Activated naive CD4-positive, alpha-beta T cell treated with Interleukin-2 at 50 U/mL for 16 hours (primary cell): ENCODE measurements at places on chromosomes 11 and 22.

DNA sequence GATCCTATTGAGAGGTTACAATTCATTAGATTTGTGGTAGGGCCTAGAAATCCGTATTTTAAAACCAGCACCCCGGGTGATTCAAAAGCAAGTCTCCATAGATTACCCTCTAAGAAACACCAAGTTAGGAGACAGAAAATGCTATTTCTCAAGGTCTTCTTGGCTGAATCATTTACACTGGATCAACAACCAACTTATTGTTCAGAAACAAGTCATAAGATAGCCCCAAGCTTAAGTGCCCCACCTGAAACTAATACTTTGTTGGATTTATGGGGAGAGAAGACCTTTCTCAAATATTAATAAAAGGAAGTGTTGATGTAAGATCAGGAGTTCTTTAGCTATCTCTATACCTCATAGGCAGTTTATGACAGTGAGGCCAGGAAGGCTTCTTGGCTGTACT lies 345.2 kb downstream of the LARGE1 start:
- no peak for DNase-seq

DNA sequence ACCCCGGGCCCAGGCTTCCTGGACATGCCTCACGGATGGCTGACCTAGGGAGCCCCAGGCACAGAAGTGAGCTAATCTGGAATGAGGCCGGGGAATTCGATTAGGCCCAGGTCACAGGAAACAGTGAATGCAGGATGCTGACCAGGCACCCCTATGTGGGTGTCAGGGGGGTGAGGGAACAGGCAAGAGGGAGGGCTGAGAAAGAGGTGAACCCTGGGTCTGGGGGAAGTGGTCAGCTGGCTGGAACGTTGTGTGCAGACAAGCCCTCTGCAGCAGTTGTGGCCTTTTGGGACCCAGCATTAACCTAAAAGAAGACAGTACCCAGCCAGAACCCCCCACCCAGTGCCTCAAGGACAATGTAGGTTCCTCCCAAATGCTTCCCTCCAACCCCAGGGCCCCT lies 8.1 kb downstream of the SERHL2 start:
- no peak for DNase-seq

GRCh38 chr22:40610329-40610850 lies 26.1 kb downstream of the MRTFA start:
- DNase-seq = no peak

DNA sequence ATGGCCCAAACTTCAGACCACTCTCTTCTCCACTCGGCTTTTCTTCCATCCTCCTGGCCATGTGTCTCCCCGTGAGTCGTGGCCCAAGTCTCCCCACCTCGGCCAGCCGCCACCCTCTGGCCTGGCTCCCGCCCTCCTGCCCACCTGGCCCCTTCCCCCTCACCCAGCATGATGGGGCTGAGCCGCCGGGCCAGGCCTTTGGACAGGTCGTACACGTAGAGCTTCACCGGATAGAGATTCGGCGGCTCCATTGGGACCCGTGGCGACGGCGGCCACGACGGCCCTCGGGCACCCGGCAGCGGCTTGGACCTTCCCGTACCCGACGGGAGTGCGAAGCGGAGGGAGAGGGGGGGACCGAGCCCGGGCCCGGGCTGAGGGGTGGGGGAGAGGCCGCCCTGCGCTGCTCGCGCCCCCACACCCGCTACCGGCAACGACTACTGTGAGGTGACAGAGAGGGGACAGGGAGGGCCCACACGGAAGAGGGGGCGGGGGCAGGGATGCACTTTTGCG lies at the start of gene DESI1:
DESI1 (minus strand) TSS at position 455 of the 510 bp plus-strand sequence; CDS start at position 251, 204 bp downstream.
- no peak for DNase-seq

GRCh38 chr22:30198921-30199320 lies 47.6 kb downstream of the LIF start:
- DNase-seq = no peak

DNA sequence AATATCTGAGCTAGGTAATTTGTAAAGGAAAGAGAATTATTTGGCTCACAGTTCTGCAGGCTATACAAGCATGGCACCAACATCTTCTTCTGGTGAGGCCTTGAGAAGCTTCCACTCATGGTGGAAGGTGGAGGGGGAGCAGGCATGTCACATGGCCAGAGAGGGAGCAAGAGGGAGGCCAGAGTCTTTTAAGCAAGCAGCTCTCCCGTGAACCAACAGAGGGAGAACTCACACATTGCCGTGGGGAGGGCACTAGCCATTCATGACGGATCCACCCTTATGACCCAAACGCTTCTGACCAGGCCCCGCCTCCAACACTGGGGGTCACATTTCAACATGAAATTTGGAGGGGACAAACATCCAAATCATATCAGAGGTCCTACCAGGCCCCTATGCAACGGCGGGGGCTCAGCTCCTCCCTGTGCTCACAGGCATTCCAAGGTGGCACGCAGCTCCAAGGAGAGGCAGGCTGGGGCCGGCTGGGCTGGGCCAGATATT lies 4.6 kb downstream of the C11orf96 start:
- DNase-seq = no peak

DNA sequence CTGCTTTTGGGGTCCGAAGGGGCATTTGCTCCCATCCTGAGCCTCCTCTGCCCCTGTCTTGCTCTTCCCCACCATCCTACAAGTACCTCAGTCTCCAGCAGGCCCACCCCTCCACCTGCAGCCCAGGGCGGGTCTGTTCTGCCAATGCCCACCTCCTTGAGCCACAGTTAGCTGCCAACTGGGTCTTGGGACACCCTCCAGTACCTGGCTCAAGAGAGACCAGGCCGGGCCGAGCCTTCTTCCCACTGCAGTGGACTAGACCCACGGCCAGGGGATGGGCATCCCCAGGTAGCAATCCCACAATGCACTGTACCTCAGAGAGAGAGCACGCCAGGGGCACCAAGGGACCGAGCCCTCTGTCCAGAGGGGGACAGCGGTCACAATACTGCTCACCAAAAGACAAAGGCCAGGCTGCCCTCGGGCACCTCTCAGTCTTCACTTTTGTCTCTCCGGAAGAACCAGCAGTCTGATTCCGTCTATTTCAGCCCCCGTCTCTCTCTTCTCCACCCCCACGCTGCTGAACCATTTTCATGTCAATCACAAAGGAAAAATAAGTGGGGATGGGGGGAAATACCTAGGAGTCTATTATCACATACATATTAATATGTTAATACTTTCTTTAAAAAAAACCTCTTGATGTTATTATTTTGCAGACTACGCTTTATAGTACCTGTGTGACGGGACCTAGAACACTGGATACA lies 51.7 kb downstream of the SYT13 start:
- DNase-seq = no peak

- DNase-seq = no peak
These were observed 56.4 kb downstream of the SMIM38 start for GRCh38 chr11:69211920-69212797.

- DNase-seq = no peak
These were observed 52.5 kb downstream of the RCN1 start for GRCh38 chr11:32143378-32143777.

- no peak for DNase-seq
These were observed 54.7 kb downstream of the NF2 start for GRCh38 chr22:29658176-29658575.

GRCh38 chr11:97856666-97857065 lies 1164.1 kb upstream of the CNTN5 start:
- no peak for DNase-seq

DNA sequence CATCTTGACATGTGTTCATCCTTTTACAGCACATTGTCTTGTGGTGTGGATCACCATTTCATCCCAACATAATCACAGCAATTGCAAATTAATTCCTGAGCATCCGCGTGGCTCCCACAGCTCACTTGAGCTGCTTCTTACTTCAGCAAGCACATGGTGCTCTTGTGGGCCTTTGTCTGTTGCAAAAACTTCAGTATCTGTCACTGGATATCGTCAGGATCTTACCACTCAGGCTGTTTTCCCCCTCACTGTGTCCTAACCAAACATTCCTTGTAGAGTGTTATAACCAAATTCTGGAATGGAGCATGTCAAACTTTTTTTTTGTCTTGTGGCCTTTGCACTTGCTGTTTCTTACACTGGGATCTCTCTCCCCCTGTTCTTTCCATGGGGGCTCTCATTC lies 683.1 kb upstream of the ARHGAP42 start:
- DNase-seq = no peak

- no peak for DNase-seq
These were observed 141.6 kb downstream of the SNX19 start for GRCh38 chr11:130774703-130775102.

GRCh38 chr11:45935349-45936064 lies 13.1 kb downstream of the LARGE2 start:
- DNase-seq = no peak
